ENCODE measurements at places on chromosomes 12 and 14.

- no peak for DNase-seq
These were observed 116.2 kb upstream of the ARID2 start for GRCh38 chr12:45613296-45613695.

GRCh38 chr12:106269150-106269771, 21.4 kb upstream of the CKAP4 start:
- no peak for DNase-seq

GRCh38 chr14:72089625-72090024, 157.4 kb downstream of the RGS6 start:
- no peak for DNase-seq

DNA sequence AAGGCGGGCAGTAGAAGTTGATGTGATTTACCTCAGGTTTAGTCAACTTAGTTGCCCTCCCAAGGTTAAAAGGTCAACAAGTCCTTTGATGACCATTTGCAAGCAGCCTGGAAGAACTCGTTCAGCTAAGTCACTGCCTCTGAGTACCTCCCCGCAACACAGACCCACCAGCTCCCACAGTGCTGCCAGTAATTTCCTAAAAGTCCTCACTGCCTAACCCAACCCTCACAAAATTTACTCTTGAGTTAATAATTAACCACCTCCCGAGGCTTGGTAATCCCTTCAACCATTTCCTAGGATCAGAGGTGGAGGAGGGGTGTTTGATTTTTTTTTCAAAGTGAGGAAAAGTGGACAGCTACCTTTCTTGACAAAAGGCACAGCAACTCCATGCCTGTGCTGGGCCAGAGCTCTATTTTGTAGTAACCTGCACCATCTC, 55.8 kb downstream of the MAP3K9 start:
- no peak for DNase-seq

- no peak for DNase-seq
These were observed 168.2 kb downstream of the KCNC2 start for GRCh38 chr12:75041472-75041871.

DNA sequence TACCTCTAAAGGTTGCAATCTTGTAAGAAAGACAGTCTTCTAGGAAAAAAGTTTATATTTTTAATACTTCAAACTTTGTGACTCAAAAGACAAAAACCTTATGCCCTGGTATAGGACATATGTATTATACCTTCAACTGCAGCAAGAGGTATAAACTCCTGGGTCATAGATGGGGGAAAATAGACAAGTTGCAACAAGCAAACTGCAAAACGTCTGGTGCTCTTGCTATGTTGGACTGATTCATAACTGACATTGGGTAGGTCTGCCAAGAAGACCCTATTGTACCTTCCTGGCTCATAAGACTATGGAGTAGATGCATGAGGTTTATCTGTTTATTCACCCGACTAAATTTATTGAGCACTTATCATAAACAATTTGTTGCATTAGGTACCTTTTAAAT, 40.9 kb downstream of the BEST3 start:
- no peak for DNase-seq

GRCh38 chr14:44771496-44771895, 190.3 kb downstream of the KLHL28 start:
- no peak for DNase-seq

DNA sequence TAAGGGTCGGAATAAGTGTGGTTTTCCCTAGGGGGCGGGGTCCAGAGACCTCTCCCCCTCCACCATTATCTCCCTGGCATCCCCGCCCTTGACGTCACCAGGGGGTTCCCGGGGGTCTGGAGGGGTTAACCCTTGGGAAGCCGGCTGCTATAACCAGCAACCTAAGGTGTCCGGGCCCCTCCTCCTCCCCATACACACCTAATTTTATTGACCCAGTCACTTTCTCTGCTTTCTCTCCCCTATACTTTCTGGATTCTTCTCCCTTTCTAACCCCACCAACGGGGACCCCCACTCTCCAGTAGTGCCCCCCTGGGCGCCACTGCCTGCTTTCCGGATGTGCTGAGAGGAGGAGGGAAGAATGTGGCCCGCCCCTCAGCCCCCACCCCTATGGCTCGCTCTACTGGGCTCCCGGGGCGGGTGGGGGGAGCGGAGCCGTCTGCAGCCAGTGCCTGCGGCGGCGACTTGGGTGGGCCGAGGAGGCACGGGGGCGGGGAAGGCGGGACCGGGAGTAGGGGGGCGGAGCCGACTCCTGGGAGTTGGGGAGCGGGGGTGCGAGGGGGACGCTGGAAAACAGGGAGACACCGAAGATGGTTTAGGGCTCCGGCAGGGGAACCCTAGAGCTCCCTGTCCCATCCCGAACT, 1.8 kb downstream of the GLI1 start:
- DNase-seq, result peak; percentile 44

DNA sequence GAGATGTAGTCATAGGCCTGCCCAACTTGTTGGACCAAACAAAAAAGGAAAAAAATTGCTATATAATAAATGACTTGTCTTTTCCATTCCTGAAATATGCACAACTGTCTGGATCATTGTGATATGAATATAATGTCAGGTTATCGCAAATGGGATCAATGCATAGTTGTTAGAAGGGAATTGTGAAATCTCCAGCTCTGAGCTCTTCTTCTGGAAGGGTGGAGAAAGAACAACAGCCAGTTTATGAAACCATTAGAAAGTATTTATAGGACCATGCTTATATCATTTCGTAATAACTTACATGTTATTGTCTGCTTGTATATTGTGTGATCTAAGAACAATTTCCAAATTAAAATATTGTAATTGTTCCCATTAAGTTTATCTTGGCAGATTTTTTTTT, 35.7 kb upstream of the HIF1A start:
- no peak for DNase-seq

GRCh38 chr12:80643961-80644360, 63.5 kb upstream of the MYF6 start:
- DNase-seq, result no peak

DNA sequence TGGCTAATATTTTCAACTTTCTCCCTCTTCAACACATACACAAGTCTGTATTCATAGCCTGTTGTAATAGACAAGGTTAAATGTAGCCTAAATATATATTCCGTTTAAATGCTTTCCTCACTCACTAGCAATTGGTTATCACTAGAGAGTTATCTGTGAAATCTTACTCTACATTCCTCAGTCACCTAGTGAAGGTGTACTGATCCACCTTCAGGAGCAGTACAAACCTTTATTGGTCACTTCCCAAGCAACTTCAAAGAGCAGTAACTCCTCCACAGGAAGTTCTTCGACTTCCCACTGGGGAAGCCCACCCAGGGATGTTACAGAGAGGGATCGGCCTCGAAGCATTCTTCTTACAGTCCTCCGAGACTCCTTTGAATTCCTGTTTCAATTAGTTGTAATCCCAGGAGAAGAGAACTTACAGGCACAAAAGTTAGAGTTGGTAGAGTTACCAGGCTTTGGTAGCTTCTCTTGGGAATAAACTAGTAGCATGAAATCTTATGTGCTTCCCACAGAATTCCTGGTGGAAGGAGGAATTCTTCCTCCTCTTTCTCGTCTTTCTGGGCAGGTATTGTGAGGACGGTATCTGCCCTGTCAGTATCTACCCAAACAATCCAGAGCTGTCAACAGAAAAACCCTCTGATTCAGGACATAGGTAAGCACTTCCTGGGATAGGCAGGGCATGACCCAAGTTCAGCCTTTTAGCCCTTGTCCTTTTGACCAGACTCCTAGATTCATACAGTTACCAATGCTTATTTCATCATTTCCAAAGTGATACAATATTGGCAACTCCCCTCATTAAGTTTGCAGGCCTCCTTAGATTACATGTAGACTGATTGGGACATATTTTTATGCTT, at the start of gene GYS2:
GYS2 (minus strand) TSS at position 603 of the 857 bp plus-strand sequence; CDS start at position 348, 255 bp downstream.
- DNase-seq, result no peak

GRCh38 chr12:130073721-130074120, 88.5 kb upstream of the FZD10 start:
- DNase-seq, result no peak

DNA sequence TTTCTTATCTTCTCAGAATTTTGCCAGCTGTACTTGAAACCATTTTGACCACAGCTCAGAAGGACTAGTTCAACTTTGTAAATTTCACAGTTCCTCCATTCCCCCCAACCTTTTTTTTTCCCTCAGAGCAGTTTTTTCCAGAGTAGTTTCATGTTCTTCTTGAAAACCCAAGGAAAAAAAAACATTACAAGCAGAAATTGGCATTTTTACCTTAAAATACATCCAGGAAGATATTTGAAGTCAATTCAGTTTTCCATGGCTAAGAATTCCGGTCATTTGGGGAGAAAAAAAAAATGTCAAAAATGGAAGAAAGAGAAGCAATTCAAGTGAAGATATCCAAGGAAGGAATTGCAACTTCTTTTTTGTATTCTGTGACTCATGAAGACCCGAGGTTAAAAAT, 39.5 kb downstream of the SYNE2 start:
- no peak for DNase-seq
